Motor neuron (in vitro differentiated cells): ENCODE measurements at places on chromosomes 5 and 9.
A peak's percentile ranks its signal among the peaks of the same experiment; 100 is the strongest.

- peak; percentile 72 for ATAC-seq
Measured at GRCh38 chr9:82148901-82149461, 160.4 kb downstream of the SPATA31D1 start.

- ATAC-seq, result no peak
Measured at GRCh38 chr9:125262294-125262991, 817 bp downstream of the GAPVD1 start.

DNA sequence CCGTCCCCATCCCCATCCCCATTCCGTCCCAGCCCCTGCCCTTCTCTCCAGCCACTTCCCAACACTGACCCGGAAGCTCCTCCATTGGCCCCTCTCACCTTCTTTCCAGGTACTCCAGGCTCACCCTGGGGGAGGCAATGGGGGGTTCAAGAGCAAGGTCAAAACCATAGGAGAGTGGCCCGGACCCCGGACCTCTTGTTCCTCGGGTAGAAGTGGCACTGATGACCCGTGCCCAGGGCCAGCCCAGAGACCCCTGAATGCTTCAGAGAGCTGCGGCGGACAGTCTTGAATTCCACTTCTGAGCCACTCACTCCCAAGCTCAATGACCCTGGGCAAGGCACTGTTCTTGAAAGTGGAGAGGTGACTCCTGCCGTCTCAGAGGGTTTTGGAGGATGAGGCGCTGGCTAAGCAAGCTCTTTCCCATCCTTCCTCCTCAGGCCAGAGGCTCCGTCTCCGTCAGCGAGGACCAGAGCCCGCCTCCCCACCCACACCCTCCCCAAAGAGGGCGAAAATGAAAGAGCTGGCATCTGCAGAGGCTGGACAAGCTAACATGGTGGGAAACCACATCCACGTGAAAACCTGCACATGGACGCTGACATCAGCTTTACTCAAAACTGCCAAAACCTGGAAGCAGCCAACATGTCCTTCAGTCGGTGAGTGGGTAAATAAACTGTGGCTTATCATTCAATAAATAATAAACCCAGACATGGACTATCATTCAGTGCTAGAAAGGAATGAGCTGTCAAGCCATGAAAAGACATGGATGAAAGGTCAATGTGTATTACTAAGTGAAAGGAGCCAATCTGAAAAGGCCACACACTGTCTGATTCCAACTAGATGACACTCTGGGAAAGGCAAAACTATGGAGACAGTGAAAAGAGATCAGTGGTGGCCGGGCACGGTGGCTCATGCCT is 27.3 kb upstream of the PHYKPL start:
- no peak for ATAC-seq

- ATAC-seq, result no peak
Measured at GRCh38 chr9:19378647-19379046, 1.4 kb downstream of the RPS6 start.
